Hematopoietic multipotent progenitor cell treated with erythropoietin and hydrocortisone succinate and interleukin-3 and kit ligand, for 15 days (in vitro differentiated cells): ENCODE measurements at places on chromosomes 3 and 15.

- no peak for DNase-seq
These were observed 903.7 kb downstream of the EPHA3 start for GRCh38 chr3:90011131-90011530.

DNA sequence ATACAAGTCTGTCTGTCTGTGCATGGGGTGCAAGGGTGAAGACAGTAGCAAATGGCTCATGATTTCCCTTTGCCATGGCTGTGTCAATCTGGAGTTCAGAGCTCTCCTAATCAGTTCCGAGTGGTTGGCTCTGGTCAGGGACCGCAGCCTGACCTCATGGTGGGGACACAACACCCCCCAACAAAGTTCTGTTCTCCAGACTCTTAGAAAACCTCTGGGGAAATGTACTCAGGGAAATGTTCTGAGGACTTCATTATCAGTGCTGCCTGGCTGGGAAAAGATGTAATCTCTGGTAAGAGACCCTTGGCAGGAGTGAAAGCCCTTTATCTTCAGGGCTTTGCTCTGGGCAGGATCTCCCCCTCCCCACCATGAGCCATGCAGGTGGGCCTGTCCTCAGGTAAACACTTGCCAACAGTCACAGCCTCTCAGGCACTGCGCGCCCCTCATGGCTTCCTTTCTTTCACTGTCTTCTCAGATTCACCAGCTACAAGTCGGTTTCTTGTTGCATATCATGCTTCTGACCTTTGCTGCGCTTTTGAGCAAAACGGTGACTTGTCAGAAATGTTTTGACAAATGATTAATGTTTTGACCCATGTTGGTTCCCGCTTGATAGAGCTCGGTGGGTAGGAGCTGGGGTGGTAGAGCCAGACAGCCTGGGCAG lies 95.5 kb downstream of the ST6GAL1 start:
- DNase-seq = no peak

DNA sequence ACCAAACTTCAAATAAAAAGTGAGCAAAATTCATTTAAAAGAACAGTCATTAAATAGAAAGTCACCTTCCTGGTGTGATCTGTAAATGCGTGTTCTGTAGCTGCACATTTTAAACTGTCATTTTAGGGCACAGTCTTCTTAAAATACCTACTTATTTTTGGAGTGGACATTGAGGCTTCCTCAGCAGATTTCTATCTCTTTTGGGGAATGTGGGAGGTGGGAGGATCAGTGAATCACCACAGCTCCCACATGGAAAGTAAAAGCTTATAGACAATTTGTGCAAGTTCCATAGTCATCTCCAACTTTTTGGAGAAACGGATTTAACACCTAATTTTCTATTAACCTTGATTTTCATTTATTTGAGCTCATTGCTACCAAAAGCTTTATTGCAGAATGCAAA lies 21.0 kb upstream of the MOBP start:
- no peak for DNase-seq

GRCh38 chr3:115834068-115834467 lies 210.8 kb downstream of the GAP43 start:
- DNase-seq = no peak
